Activated T-helper 1 cell treated with anti-CD3 and anti-CD28 coated beads, Interleukin-12 subunit alpha, Interleukin-12 subunit beta, Interleukin-2, Interleukin-4 antibody, amounts not matched to agents 30 ng/mL and 10 ng/mL and 1 ng/mL, durations not matched to agents 14 hours and 24 hours and 36 hours (primary cell): ENCODE measurements at places on chromosomes 7 and 10. TPM values are rescaled to one million over a fixed set of nuclear protein-coding genes. Genes with fewer than 3 reads are reported as not detected.

The HOXA13 gene
- total RNA-seq: not detected in 2 replicates

The PLPP4 gene
- not detected in 2 replicates for total RNA-seq

The SPDYE2 gene
- total RNA-seq: not detected in 2 replicates

GRCh38 chr7:91940171-91940570 is 491 bp upstream of the AKAP9 start:
- H3K27me3 ChIP-seq: peaks cover 14% of the 10 kb centered on the region
- no peaks in the 10 kb centered on the region for H3K36me3 ChIP-seq
- H3K4me3 ChIP-seq: peak overlapping the region; percentile 88
- DNase-seq: no peak
- H3K27ac ChIP-seq: peak overlapping the region; percentile 97

- no peak overlapping the region for H3K4me3 ChIP-seq
- no peak for DNase-seq
- no peaks in the 10 kb centered on the region for H3K36me3 ChIP-seq
- no peaks in the 10 kb centered on the region for H3K4me1 ChIP-seq
- no peak overlapping the region for H3K27ac ChIP-seq
Observed at GRCh38 chr7:101112233-101112632, 14.7 kb upstream of the SERPINE1 start.

GRCh38 chr7:13262929-13263530 is 575.6 kb downstream of the ARL4A start:
- no peak for DNase-seq
- no peaks in the 10 kb centered on the region for H3K4me1 ChIP-seq
- H3K36me3 ChIP-seq: no peaks in the 10 kb centered on the region

DNA sequence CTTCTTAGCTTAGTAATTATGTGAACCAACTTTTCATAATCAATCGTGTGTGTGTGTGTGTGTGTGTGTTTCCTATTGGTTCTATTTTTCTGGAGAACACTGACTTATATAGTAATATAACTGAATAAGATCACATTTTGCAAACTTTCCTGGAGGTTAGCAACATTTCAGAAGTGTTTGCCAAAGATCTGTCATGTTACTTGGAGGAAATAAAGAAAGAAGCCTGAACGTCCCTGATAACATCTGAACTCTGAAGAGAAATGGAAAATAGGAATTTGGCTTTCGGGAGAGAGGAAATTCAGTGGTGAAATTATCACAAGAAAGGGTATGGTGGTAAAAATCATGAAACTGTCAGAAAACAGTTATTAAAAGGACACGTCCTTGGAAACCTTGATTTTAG is 984.4 kb upstream of the AUTS2 start:
- no peak overlapping the region for H3K27ac ChIP-seq
- no peaks in the 10 kb centered on the region for H3K36me3 ChIP-seq
- no peaks in the 10 kb centered on the region for H3K27me3 ChIP-seq
- no peak overlapping the region for H3K4me3 ChIP-seq
- no peaks in the 10 kb centered on the region for H3K4me1 ChIP-seq

The NOLC1 gene
- 260 and 271 TPM in 2 replicates for total RNA-seq

- no peaks in the 10 kb centered on the region for H3K4me1 ChIP-seq
- peaks cover 35% of the 10 kb centered on the region for H3K27me3 ChIP-seq
- H3K4me3 ChIP-seq: no peak overlapping the region
- no peak for DNase-seq
Observed at GRCh38 chr10:113126229-113127201, 176.5 kb downstream of the TCF7L2 start.

The PTPN20 gene
- 0.21 TPM in 1 of 2 replicates, not detected in the other for total RNA-seq

- DNase-seq: no peak
- H3K4me1 ChIP-seq: no peaks in the 10 kb centered on the region
- H3K36me3 ChIP-seq: no peaks in the 10 kb centered on the region
- H3K4me3 ChIP-seq: no peak overlapping the region
- H3K27me3 ChIP-seq: peaks cover 11% of the 10 kb centered on the region
Observed at GRCh38 chr7:29327455-29327854, 132.9 kb downstream of the CHN2 start.

DNA sequence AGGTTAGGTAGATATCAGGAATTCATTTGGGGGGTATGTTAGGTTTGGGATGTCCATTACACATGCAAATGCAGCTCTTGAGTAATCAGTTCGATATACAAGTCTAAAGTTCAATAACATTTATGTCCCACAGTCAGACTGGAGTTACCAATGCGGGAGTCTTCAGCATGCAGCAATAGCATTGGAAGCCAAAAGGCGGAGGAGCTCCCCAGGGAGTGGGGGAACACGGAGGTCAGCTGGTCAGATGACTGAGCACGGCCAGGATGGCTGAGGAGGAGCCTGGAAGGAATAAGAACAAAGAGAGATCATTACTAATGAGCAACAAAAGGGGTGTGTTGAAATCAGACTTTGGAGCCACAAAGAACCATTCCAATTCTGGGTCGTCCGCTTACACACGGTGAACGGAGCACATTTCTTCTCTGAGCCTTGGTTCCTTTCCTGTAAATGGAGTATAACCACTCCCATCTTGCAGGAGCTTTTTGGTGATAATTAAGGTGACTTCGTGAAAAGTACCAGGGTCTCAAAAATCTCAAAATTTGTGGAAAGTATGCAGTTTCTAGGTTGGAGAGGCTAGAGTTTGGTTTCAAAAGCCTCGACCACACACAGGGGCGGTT is 478 bp upstream of the ZNF22 start:
- H3K4me3 ChIP-seq: peak overlapping the region; percentile 83
- peaks cover 36% of the 10 kb centered on the region for H3K36me3 ChIP-seq
- peak overlapping the region; percentile 93 for H3K27ac ChIP-seq
- H3K4me1 ChIP-seq: peaks cover 41% of the 10 kb centered on the region
- peaks cover 7% of the 10 kb centered on the region for H3K27me3 ChIP-seq
- no peak for DNase-seq

DNA sequence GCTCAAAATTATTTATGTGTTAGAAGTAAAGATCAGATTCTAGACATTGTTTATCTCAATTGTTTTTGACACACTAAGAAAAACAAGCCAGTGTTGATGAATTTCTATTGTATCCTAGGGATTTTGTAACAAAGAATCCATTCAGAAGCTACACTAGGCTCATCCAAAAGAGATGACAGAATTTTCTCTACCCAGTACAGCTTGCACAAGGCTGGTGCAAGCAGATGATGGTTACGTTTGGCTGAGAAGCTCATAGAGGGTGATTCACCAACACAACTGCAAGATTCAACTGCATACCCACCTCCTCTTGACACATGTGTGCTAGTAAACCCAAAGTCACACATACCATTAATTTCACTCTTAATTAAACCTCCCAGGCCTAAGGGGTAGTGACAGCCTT is 20.8 kb downstream of the GRM3 start:
- DNase-seq: no peak
- H3K36me3 ChIP-seq: no peaks in the 10 kb centered on the region
- H3K27me3 ChIP-seq: peaks cover 3% of the 10 kb centered on the region
- no peak overlapping the region for H3K27ac ChIP-seq
- no peaks in the 10 kb centered on the region for H3K4me1 ChIP-seq
- no peak overlapping the region for H3K4me3 ChIP-seq

- no peak for DNase-seq
- H3K4me3 ChIP-seq: no peak overlapping the region
- no peak overlapping the region for H3K27ac ChIP-seq
- H3K4me1 ChIP-seq: no peaks in the 10 kb centered on the region
- H3K36me3 ChIP-seq: no peaks in the 10 kb centered on the region
Observed at GRCh38 chr7:55774327-55775050, 88.1 kb downstream of the SEPTIN14 start.

- H3K27ac ChIP-seq: peak overlapping the region; percentile 0
- no peaks in the 10 kb centered on the region for H3K27me3 ChIP-seq
- peaks cover 5% of the 10 kb centered on the region for H3K4me1 ChIP-seq
- H3K36me3 ChIP-seq: peaks cover 9% of the 10 kb centered on the region
- DNase-seq: no peak
Observed at GRCh38 chr7:44508328-44509030, 18.0 kb upstream of the NUDCD3 start.

GRCh38 chr7:3065724-3066143 is 22.1 kb upstream of the CARD11 start:
- H3K27me3 ChIP-seq: no peaks in the 10 kb centered on the region
- H3K4me1 ChIP-seq: peaks cover 88% of the 10 kb centered on the region
- H3K36me3 ChIP-seq: peaks cover 4% of the 10 kb centered on the region
- DNase-seq: peak; percentile 37
- H3K27ac ChIP-seq: peak overlapping the region; percentile 78

- no peak for DNase-seq
- H3K4me1 ChIP-seq: peaks cover 35% of the 10 kb centered on the region
- no peaks in the 10 kb centered on the region for H3K27me3 ChIP-seq
- peak overlapping the region; percentile 18 for H3K27ac ChIP-seq
- peaks cover 37% of the 10 kb centered on the region for H3K36me3 ChIP-seq
Observed at GRCh38 chr10:6497620-6498019, 82.5 kb downstream of the PRKCQ start.

DNA sequence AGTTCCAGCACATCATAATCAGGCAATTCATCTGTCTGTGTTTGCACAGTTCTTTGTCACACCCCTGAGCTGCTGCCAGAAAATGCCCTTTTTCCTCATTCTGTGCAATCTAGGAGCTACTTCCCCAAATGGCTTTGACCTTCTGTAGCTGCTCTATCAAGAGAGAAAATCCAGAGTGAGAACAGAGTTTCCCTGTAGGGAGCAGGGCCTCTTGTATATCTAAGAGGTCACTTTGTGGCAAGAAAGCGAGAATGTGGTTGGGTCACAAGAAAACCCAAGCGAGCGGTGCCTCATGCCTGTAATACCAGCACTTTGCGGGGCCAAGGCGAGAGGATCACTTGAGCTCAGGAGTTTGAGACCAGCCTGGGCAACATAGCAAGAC is 24.3 kb downstream of the SLC29A3 start:
- no peaks in the 10 kb centered on the region for H3K27me3 ChIP-seq
- DNase-seq: no peak
- no peaks in the 10 kb centered on the region for H3K4me1 ChIP-seq
- no peaks in the 10 kb centered on the region for H3K36me3 ChIP-seq
- no peak overlapping the region for H3K27ac ChIP-seq
- no peak overlapping the region for H3K4me3 ChIP-seq

DNA sequence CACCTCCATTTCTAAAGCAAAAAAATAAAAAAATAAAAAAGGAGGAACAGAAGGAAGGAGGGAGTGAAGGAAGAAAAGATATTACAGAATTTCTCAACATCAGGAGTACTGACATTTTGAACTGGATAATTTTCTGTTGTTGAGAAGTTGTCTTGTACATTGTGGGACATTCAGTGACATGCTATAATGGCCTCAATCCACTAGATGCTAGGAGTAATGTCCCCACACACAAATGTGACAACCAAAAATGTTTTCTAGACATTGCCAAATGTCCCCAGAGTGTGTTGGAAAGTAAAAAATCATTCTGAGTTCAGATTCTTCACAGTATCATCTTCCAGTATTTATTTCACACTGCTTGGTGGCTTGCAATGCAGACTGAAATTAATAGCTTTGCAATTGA is 6.5 kb downstream of the ZNF438 start:
- H3K27me3 ChIP-seq: no peaks in the 10 kb centered on the region
- peaks cover 2% of the 10 kb centered on the region for H3K36me3 ChIP-seq

DNA sequence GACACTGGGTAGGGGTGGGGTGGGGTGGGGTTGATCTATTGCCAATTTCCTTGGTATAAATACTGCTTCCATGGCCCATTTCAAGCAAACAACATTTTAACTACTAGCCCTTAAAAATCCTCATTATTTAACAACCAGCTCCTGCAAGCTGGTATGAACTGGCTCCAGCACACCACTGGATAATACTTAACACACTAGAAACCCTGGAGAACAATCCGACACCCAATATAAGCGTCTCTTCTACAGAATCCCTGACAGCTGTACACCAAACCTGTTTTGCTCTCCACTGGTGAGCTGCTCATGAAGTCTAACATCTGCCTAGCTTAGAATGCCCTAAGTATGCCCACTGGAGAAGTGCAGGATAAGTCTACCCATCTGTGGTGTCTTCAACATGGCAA is 116.8 kb downstream of the HIPK2 start:
- peaks cover 39% of the 10 kb centered on the region for H3K4me1 ChIP-seq
- no peak overlapping the region for H3K27ac ChIP-seq
- no peak for DNase-seq
- H3K4me3 ChIP-seq: no peak overlapping the region

The ANKRD7 gene
- total RNA-seq: not detected in 2 replicates

GRCh38 chr10:89580243-89580642 is 44.8 kb upstream of the SLC16A12 start:
- H3K27me3 ChIP-seq: peaks cover 5% of the 10 kb centered on the region
- peaks cover 4% of the 10 kb centered on the region for H3K36me3 ChIP-seq
- no peak overlapping the region for H3K27ac ChIP-seq
- no peak for DNase-seq
- no peaks in the 10 kb centered on the region for H3K4me1 ChIP-seq
